ENCODE measurements at places on chromosomes 12 and 14. TPM values are rescaled to one million over a fixed set of nuclear protein-coding genes. Genes with fewer than 3 reads are reported as not detected.

TESPA1 gene
- 141 TPM for total RNA-seq

TAS2R20 gene
- total RNA-seq = 3.0 TPM

PLXNC1 gene
- total RNA-seq = 19.2 TPM

RTL1 gene
- total RNA-seq = not detected

LMNTD1 gene
- total RNA-seq = not detected

DNA sequence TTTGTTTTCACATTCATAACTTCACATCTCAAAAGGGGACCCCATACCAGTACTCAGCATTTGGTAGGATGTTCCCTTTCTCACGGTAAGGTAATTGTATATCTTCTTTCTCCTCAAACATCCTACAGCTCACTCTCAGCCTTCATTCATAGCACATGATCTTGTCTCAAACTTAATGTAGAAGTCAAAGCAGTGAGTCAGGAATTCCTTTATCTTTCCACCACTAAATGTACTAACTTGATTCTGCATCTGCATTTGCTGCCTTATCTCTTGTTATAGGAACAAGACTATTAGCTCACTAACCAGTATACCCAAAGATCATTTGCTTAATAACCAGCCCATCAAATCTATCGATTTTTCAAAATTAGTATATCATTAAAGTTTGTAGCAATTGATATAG lies 22.9 kb downstream of the CPSF2 start:
- H3K27me3 ChIP-seq = no peaks in the 10 kb centered on the region
- H3K4me1 ChIP-seq = no peaks in the 10 kb centered on the region

- no peaks in the 10 kb centered on the region for H3K27me3 ChIP-seq
- peak overlapping the region; percentile 70 for H3K27ac ChIP-seq
- DNase-seq = no peak
- H3K4me1 ChIP-seq = peaks cover 33% of the 10 kb centered on the region
- H3K36me3 ChIP-seq = peaks cover 4% of the 10 kb centered on the region
- no peak overlapping the region for H3K4me3 ChIP-seq
These were observed 64.9 kb downstream of the RIN3 start for GRCh38 chr14:92578511-92578910.

GRCh38 chr14:55084401-55085059 lies 33.1 kb downstream of the MAPK1IP1L start:
- H3K4me1 ChIP-seq = peaks cover 4% of the 10 kb centered on the region
- no peaks in the 10 kb centered on the region for H3K36me3 ChIP-seq
- no peaks in the 10 kb centered on the region for H3K27me3 ChIP-seq
- no peak for DNase-seq

DNA sequence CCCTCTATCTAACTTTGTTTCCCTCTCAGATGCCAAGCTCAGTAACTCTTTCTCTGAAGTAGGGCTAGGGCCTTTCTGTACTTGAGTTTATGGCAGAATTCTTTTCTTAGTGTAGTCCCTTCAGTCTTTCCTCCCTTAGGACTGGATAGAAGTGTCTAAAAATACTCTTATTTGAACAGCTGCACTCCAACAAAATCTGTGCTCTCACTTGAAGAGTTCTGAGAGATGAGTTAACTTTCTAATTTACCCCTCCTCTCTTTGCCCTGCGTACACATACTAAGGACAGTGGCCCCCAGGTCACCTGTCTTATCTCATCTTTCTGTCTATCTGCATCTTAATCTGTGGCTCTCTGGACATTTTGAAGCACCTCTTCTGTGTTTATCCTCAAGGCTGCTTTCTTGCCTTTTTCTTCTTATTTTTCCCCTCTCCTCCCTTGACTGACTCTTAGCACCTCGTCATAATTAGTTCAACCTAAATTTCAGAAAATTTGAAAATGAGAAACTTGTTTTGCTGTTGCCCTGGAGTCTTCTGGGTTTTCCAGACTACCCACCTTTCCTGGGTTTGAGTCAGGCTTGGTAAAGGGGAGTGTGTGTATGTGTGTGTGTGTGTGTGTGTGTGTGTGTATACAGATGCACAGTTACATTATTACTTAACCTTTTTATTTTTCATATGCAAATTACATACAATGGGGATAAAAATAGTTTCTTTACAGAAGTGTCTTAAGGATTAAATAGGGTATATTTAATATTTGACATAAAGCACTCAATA lies 23.9 kb downstream of the NCKAP1L start:
- H3K36me3 ChIP-seq = peaks cover 17% of the 10 kb centered on the region
- H3K4me3 ChIP-seq = no peak overlapping the region
- H3K27ac ChIP-seq = no peak overlapping the region
- DNase-seq = no peak
- H3K4me1 ChIP-seq = no peaks in the 10 kb centered on the region

DNA sequence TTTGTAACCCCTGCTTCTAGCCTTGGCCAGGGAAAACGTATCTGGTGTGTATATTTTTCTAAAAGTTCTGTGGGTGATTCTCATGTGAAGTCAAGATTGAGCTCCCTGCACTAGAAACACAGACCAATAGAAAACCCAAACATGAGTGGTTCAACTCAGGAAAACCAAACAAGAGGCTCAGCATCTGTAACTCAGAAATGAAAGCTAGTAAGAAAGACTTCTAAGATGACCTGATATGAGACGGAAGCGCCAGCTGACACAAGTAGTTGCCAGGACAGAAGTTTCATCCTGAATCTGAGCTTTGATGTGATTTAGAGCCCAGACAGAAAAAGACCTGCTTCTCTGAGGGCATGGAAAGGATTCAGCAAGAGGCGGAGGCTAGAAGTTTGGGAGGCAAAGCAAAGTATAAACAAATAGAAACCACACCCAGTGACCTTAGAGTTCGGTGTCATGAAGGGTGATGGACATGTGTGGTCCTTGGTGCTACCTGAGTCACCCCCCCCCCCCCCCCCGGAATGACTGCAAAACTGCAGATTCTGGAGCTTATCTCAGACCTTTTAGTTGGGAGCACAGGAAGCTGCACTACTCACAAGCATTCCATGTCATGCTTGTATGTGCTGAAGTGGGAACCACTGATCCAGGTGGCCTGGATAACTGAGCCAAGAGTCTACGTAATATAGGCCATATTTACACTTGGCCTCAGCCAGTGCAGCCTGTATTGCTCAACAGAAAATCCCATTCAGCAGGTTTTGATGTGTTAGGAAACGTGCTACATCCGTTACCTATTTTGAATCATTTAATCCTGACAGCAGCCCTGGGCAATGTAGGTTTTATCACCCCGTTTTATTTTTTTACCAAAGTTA lies 191.3 kb downstream of the ANO6 start:
- H3K27me3 ChIP-seq = no peaks in the 10 kb centered on the region
- H3K36me3 ChIP-seq = peaks cover 78% of the 10 kb centered on the region
- H3K4me3 ChIP-seq = no peak overlapping the region
- no peaks in the 10 kb centered on the region for H3K4me1 ChIP-seq

DNA sequence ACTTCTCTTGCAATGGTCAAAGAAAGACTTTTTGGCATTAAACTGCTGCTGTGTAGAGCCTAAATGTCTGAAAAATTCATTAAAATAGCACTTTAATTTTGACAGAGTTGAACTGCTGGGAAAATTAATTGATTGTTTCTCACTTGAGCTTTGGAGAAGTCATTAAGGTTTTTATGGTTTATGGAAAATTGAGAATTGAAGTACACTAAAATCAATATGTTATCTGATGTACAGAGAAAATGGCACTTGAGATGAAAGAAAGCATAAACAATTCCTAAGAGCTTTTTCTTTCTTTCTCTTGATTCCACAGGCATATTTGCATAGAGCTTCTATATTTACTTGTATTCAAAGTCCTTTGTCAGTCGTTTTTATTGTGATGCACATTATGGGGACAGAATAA lies 188.5 kb upstream of the CAND1 start:
- H3K4me3 ChIP-seq = no peak overlapping the region
- H3K4me1 ChIP-seq = no peaks in the 10 kb centered on the region
- no peaks in the 10 kb centered on the region for H3K36me3 ChIP-seq
- no peak overlapping the region for H3K27ac ChIP-seq

GRCh38 chr12:57717131-57717530 lies 21.4 kb downstream of the AGAP2 start:
- no peaks in the 10 kb centered on the region for H3K27me3 ChIP-seq
- no peak overlapping the region for H3K27ac ChIP-seq
- no peaks in the 10 kb centered on the region for H3K4me1 ChIP-seq
- no peak for DNase-seq

GRCh38 chr14:68703093-68703492 lies 89.8 kb downstream of the ZFP36L1 start:
- DNase-seq = no peak
- no peaks in the 10 kb centered on the region for H3K36me3 ChIP-seq
- H3K4me1 ChIP-seq = peaks cover 19% of the 10 kb centered on the region
- H3K27me3 ChIP-seq = no peaks in the 10 kb centered on the region
- no peak overlapping the region for H3K4me3 ChIP-seq
- peak overlapping the region; percentile 1 for H3K27ac ChIP-seq

- no peak for DNase-seq
- no peak within 1 kb of the TSS for H3K27ac ChIP-seq
- H3K27me3 ChIP-seq = no peaks in the 10 kb centered on the region
These were observed at the start of gene CATSPERB for GRCh38 chr14:91731986-91732385. Gene CATSPERB (minus strand): TSS chr14:91732086. CDS start chr14:91729479, 2,607 bp downstream.

GRCh38 chr12:112303004-112303403 lies 79.2 kb downstream of the HECTD4 start:
- no peak overlapping the region for H3K4me3 ChIP-seq
- H3K4me1 ChIP-seq = no peaks in the 10 kb centered on the region
- peaks cover 3% of the 10 kb centered on the region for H3K36me3 ChIP-seq
- H3K27me3 ChIP-seq = no peaks in the 10 kb centered on the region

DNA sequence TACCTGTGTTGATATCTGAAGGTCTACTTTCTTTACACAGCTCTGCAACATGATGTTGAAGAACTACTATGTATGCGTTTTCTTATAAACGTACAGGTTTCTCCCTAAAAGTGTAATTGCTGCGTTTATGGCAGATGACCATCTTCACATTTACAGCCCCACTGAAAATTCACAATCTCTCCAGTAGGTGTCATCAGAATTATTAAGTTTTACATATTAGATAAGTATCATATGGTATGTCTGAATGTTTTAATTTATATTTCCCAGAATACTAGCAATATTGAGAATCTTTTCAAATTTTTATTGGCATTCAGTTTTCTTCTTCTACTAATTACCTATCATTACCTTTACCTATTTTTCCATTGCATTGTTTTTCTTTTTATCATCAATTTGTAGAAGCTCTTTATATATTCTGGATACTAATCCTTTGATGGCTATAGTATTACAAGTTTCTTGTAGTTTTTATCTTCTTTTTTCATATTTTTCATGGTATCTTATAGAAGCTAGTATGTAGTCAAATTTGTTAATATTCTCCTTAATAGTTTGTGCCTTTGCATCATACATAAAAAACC lies 123.5 kb downstream of the CAPZA3 start:
- no peaks in the 10 kb centered on the region for H3K36me3 ChIP-seq
- DNase-seq = no peak
- no peak overlapping the region for H3K4me3 ChIP-seq
- H3K4me1 ChIP-seq = no peaks in the 10 kb centered on the region
- no peak overlapping the region for H3K27ac ChIP-seq

DNA sequence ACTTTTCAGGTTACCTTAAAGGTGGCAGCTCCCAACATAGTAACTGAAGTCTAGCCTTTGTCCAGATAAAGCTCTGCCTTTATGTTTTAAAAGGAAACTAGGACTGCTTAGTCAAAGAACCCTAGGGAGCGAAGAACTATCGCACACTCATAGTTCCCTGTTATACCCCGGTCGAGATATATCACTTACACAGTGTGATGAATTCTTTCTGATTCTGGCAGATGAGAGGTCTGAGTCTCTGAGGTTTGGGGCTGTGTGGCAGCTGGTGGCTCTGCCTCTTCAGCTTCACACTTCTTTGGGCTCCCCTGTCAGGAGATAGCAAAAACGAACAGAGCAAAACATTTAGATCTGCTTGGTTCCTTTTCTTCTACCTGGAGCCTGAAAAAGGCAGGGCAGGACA lies 17.0 kb downstream of the ACIN1 start:
- no peak for DNase-seq
- no peaks in the 10 kb centered on the region for H3K4me1 ChIP-seq
- no peak overlapping the region for H3K27ac ChIP-seq
- no peak overlapping the region for H3K4me3 ChIP-seq
- no peaks in the 10 kb centered on the region for H3K27me3 ChIP-seq

DNA sequence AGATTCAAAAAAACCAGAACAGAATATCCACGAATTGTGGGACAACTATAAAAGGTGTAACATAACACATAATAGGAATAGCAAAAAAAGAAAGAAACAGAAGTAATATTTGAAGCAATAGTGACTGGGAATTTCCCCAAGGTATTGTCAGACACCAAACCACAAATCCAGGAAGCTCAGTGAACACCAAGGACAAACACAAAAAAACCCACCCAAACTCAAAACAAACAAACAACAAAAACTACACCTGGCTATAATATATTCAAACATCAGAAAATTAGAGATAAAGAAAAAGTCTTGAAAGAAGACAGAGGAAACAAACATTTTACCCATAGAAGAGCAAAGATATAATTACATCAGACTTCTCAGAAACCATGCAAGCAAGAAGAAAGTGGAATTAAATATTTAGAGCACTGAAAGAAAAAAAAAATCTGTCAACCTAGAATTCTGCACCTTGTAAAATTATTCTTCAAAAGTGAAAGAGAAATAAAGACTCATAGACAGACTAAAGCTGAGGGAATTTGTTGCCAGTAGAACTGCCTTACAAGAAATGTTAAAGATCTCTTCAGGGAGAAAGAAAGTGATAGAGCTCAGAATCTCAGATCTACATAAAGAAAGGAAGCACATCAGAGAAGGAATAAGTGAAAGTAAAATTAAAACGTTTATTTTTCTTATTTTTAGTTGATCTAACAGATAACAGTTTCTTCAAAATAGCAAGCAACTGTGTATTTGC lies 12.1 kb upstream of the HMGA2 start:
- no peaks in the 10 kb centered on the region for H3K4me1 ChIP-seq
- no peak overlapping the region for H3K27ac ChIP-seq
- no peaks in the 10 kb centered on the region for H3K36me3 ChIP-seq
- no peaks in the 10 kb centered on the region for H3K27me3 ChIP-seq
- DNase-seq = no peak

DNA sequence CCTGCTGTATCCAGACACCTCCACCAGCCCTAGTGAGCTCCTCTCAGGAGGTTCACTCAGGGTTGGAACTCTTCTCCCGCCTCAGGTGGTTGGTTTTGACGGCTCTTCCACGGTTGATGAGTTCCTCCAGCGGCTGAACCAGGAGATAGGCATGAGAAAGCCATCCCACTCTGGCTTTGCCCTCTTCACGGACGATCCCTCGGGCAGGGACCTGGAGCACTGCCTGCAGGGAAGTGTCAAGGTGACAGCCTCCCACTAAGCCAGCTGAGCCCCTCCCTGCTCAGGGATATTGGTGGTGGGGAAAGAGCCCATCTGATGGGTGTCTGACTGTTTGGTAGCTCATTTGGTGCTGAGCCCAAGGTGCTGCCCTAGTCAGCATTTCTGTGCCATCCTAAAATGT lies 20.4 kb downstream of the PIGH start:
- no peak overlapping the region for H3K27ac ChIP-seq
- no peaks in the 10 kb centered on the region for H3K4me1 ChIP-seq
- H3K27me3 ChIP-seq = no peaks in the 10 kb centered on the region
- H3K4me3 ChIP-seq = no peak overlapping the region

GRCh38 chr12:66713984-66714383 lies 35.1 kb upstream of the GRIP1 start:
- H3K36me3 ChIP-seq = no peaks in the 10 kb centered on the region
- peak overlapping the region; percentile 30 for H3K27ac ChIP-seq
- H3K27me3 ChIP-seq = no peaks in the 10 kb centered on the region
- H3K4me1 ChIP-seq = peaks cover 32% of the 10 kb centered on the region
- H3K4me3 ChIP-seq = no peak overlapping the region
- DNase-seq = no peak

GRCh38 chr14:97453991-97454390 lies 656.8 kb downstream of the VRK1 start:
- H3K27me3 ChIP-seq = no peaks in the 10 kb centered on the region
- DNase-seq = no peak
- no peak overlapping the region for H3K27ac ChIP-seq
- H3K36me3 ChIP-seq = no peaks in the 10 kb centered on the region
- H3K4me3 ChIP-seq = no peak overlapping the region

- no peak overlapping the region for H3K27ac ChIP-seq
- no peaks in the 10 kb centered on the region for H3K36me3 ChIP-seq
- DNase-seq = no peak
- H3K27me3 ChIP-seq = no peaks in the 10 kb centered on the region
These were observed 63.8 kb downstream of the FAR2 start for GRCh38 chr12:29212682-29213403.
